ENCODE measurements at places on chromosomes 7 and 10. TPM values are rescaled to one million over a fixed set of nuclear protein-coding genes. Genes with fewer than 3 reads are reported as not detected.

- no peak for DNase-seq
These were observed 129.7 kb downstream of the TMEM178B start for GRCh38 chr7:141203586-141203985.

Gene BMPER
- polyA plus RNA-seq: 20.4 TPM

DNA sequence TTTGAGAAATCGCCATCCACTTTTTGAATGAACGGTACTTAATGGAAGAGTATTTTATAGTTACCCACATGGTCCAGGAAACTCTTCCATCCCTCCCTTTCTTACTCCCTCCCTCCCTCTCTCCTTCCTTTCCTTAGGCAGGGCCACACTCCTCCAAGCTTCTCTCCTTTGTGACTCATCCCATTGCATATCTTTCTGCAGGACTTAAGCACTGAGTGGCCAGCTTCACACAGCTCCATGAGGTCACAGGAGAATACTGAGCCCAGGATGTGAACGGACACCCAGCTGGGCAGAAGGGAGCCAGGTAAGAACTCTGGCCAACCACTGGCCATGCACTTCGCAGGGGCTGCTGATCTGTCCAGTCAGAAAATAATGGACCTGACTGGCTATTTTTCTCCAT is 189.7 kb upstream of the ADCY1 start:
- DNase-seq: no peak

GRCh38 chr10:91955114-91955513 is 31.5 kb downstream of the BTAF1 start:
- DNase-seq: no peak

Gene TMEM236
- 0.27 TPM for polyA plus RNA-seq

DNA sequence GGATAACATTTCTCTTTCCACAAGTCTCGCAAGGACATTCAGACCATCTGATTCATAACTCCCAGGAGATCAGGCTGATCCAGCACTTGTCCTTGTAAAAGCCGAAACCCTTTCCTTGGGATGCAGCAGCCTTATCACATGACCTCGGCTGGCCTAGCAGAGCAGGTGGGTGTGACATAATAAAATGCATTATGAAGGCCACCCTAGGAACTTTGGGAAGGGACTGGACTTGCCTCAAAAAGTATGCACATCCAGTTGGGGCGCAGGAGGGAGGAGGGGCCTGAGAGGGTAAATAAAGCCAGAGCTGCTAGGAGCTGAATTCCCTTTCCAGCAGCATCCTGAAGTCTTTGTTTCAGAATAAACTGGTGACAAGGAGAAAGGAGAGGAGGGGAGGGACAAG is 260.8 kb downstream of the SNX13 start:
- no peak for DNase-seq

DNA sequence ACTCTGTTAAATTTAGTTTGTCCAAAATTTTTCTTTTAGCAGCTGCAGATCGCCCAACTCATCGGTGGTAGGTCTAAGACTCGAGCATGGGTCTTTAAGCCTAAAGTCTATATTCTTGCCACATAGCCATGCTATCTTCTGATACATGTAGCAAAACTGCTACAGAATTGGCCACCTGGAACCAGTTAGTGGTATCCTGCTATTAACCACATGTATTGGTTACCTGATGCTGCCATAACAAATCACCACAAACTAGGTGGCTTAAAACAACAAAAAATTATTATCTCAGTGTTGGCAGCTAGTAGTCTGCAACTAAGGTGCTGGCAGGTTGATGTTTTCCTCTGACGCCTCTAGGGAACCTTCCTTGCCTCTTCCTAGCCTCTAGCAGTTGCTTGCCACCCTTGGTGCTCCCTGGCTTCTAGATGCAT is 96.7 kb upstream of the PIK3CG start:
- DNase-seq: no peak

DNA sequence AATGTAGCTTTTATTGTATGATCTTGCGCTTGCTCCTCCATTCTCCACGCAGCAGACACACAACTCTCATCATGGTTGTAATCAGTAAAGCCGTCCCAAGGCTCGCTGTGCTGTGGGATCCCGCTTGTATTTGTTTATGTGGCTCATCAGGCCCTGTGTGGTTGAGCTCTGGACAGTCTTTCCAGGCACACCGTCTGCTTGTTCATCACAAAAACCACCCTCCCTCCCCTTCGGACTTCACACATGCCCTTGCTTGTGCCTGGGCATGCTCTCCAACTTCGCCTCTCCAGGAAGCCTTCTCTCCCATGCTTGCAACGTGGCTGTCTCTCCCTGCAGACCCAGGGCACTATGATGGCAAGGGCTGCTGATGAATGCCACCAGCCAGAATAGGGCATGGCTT is 62.4 kb downstream of the HK1 start:
- DNase-seq: no peak

DNA sequence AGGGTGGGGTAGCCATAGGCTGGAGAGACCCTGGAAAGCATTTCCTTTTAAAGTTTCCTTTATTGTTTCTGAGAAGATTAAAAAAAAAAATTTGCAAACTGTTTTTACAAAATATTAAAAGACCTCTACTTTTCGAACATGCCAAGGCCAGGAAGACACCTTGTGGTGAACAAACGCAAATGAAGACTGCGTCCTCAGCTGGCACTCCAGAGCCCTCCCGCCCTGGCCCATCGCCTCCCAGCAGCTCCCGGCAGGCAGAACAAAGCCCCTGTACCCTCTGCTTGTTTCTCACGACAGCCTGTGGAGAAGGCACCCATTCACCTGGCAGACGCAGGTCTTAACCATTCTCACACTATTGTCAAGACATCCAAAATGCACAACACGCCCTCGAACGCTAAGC is 56.4 kb downstream of the ESYT2 start:
- DNase-seq: no peak

Gene PCGF5
- 30.7 TPM for polyA plus RNA-seq

GRCh38 chr7:128163473-128163872 is 77.6 kb upstream of the LEP start:
- DNase-seq: no peak

DNA sequence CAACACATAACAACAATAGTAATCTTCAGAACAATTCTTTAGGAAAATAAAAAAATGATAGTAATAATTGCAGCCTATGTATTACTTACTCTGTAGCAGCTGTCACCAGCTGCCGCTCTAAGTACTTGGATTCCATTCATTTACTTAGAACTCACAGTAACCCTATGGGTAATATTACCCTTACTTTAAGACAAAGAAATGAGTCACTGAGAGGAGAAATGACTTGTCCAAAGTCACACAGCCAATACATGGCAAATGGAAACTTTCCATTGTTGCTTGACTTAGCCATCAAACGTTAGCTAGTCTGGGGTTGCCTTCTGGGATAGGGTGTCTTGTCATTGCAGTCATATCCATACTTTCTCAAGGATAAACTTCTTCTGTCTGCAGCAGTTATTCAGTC is 3.6 kb downstream of the CCNY start:
- no peak for DNase-seq

GRCh38 chr7:130356876-130357611 is 12.4 kb downstream of the CPA5 start:
- no peak for DNase-seq

DNA sequence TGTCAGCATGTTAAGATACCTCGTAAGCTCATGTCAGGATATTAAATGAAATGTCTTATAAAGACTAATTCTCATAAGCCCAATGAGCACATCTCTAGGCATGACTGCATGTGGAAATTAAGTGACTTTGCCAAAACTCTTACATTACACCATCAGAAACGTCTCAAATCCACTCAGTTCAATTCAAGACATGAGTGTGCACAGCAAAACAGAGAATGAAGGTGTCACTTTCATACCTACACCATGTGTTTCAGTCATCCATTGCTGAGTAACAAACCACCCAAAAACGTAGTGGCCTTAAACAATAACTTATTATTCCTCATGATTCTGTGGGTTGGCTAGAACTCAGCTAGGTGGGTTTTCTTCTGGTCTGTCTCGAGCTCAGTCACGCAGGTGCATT is 99.8 kb downstream of the ATE1 start:
- no peak for DNase-seq

Gene PANK1
- 54.0 TPM for polyA plus RNA-seq

Gene AKR1C1
- 11.7 TPM for polyA plus RNA-seq

DNA sequence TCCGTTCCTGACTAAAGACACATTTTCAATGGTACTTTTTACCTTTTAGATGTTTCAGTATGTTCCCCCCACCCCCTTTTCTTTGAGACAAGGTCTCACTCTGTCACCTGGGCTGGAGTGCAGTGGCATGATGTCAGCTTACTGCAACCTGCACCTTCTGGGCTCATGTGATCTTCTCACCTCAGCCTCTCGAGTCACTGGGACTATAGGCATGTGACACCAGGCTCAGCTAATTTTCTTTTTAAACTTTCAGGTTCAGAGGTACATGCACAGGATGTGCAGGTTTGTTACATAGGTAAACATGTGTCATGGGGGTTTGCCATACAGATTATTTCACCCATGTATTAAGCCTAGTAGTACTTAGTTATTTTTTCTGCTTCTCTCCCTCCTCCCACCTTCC is 99.3 kb upstream of the RPA3 start:
- no peak for DNase-seq

Gene HABP2
- 0.41 TPM for polyA plus RNA-seq

Gene SH3PXD2A
- 29.6 TPM for polyA plus RNA-seq

DNA sequence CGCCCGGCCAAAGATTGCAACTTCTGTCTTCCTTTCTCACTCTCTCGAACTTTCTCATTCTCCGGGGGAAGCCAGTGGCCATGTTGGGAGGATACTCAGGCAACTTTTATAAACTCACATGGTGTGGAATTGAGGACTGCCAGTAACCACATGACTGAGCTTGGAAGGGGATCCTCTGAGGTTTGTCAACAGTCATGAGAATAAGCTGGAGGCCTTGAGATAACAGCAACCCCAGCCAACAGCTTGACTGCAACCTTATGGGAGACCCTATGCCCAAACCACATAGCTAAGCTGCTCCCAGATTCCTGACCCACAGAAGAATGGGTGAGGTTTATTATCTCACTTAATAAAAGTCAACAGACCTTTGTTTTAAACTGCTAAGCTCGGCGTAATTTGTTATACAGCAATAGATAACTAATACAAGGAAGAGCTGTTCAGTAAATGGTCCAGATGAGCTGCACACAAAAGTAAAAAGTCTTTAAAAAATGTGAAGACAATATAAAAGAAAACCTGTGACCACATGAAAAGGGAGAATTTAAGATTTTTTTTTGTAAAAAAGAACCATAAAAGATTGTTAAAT is 9.6 kb downstream of the SYPL1 start:
- no peak for DNase-seq

DNA sequence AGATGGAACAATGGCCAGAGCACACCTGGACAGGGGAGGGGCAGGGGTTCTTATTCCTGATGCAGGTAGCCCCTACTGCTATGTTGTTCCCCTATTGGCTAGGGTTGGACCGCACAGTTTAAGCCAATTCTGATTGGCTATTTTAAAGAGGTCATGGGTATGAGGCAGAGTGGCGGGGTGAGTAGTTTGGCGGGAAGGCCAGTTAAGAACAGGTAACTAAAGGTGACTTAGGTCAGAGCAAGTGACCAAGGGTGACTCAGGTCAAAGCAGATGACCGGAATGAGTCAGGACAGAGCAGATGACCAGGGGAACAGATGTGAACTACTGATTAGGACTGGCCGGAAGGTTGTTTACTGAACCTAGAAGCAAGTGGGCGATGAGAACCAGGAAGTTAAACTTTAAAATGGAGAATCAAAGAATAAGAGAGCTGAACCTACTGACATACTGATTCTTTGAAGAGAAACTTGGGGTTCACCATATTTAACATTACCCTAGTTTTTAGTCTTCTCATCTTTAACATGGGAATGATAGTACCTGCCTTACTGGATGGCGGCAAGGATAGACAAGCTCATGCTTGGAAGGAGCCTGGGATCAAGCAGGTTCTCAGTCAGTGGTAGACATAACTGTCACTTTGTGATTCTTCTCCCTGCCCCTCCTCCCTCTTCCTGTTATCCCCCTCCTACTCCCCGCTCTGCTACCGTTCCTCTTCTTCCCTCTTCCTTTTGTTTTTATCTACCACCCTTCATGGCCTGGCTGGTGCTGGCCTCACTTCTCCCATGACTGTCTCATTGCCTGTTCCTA is 55.0 kb downstream of the CCNY start:
- DNase-seq: no peak

GRCh38 chr7:139902436-139903102 is 73.5 kb downstream of the TBXAS1 start:
- no peak for DNase-seq

Gene GJD4
- not detected for polyA plus RNA-seq

DNA sequence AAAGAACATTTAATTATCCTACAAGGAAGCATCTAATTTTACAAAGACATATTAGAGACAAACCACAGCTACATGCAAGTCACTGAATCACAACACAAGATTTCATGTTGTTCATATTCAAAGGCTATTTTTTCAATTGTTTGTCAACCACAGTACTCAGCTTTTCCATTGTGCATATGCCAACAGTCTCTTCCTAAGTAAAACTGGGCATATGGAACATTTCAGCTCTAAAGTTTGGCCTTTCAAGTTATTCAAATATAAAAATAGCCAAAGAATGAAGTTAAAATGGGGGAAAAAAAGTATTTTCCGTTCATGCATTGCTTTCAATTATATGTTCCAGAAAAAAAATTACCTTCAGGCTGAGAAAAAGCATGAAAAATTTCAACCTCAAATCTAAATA is 537.9 kb downstream of the PLXDC2 start:
- no peak for DNase-seq

DNA sequence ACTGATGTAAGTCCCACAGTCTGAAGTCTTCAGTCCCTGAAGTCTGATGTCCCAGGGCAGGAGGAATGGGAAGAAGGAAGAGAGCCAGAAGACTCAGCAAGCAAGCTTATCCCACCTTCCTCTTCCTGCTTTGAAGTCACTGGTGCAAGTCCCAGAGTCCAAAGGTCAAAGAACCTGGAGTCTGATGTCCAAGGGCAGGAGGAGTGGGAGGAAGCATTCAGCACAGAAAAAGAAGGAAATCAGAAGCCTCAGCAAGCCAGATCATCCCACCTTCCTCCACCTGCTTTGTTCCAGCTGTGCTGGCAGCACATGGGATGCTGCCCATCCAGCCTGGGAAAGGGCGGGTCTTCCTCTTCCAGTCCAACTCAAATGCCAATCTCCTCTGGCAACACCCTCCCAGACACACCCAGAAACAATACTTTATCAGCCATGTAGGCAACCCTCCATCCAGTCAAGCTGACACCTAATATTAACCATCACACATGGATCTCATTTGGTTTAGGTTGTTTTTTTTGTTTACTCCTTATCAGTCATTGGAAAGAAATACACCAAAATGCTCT is 50.9 kb downstream of the ADAM12 start:
- DNase-seq: no peak

GRCh38 chr10:5323446-5323845 is 41.3 kb upstream of the UCN3 start:
- no peak for DNase-seq

Gene ASIC3
- polyA plus RNA-seq: 2.2 TPM

Gene SGPL1
- polyA plus RNA-seq: 55.3 TPM

DNA sequence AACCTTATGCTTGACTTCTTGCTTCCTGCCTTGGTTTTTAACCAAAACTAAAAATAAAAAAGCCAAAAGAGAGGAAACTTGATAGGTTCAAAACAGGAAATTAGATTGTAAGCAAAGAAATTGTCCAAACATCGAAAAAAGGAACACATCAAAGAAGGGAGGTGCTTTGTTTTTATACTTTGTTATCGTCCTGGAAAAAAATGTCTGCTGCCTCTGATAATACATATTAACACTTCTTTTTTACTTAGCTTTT is 286.6 kb upstream of the C7orf33 start:
- no peak for DNase-seq

Gene GPR85
- polyA plus RNA-seq: 1.2 TPM
